ENCODE measurements at places on chromosomes 1 and 21.

GRCh38 chr1:53740621-53741105, 1.7 kb upstream of the GLIS1 start:
- no peak for DNase-seq

- DNase-seq = peak; percentile 19
These were observed 36.2 kb downstream of the IRF2BP2 start for GRCh38 chr1:234573711-234574299.

GRCh38 chr1:96427616-96428015, 294.0 kb upstream of the PTBP2 start:
- no peak for DNase-seq

GRCh38 chr1:96362623-96363022, 359.0 kb upstream of the PTBP2 start:
- DNase-seq = peak; percentile 93

DNA sequence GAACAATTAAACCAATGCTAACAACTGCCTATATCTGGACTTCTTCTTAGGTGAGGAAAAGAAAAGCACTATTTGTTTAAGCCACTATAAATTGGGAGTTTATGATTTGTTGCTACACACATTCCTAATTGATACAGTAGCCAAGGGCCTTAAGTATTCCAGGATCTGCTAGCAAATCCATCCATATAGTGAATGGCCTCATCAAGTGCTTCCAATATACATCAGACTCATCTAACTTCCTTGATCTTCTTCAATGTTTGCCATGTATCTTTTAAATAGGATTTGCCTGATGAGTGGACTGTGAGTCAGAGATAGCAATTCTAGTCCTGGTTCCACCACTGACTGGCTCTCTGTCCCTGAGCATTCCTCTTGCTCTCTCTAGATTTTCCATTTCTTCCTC, 430.2 kb downstream of the OMA1 start:
- DNase-seq = no peak

GRCh38 chr1:151399324-151400171, at the start of gene PSMB4:
TSS of gene PSMB4 (plus strand) at chr1:151399573. CDS start at chr1:151399588, 15 bp downstream.
- peak; percentile 95 for DNase-seq

- peak; percentile 71 for DNase-seq
These were observed 514 bp downstream of the S1PR1 start for GRCh38 chr1:101237229-101237837.

DNA sequence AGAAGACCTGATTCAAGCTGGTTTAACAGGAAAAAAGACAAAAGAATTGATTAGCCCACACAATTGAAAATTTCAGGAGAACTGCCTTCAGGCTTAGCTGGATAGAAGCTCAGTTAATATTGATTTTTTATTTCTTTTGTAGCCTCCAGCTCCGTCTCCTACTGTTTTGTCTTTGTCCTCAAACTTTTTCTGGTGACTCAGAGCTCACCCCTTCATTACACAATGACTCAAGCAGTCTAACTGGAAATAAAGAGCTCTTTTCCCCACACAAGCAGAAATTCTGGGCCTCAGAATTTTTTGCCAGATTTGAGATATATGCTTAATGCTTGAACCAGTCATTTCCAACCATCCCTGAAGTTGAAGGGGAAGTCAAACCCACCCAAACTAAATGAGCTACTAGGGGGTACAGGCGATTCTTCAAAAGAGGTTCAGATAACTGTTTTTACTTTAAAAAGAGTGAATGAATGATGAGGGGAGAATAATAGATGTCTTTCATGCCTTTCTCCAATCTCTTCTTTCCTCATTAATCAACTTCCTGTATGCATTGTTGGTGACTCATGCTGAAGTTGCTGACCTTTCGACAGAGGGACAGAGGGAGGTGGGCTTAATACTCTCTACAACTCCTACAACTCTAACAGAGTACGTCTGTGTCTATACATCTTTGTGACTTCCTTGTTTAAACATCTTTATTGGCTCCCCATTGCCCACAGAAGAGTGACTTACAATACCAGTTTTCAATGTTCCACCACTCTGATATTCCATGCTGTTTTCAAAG, 6.2 kb upstream of the ACP6 start:
- DNase-seq = peak; percentile 21

DNA sequence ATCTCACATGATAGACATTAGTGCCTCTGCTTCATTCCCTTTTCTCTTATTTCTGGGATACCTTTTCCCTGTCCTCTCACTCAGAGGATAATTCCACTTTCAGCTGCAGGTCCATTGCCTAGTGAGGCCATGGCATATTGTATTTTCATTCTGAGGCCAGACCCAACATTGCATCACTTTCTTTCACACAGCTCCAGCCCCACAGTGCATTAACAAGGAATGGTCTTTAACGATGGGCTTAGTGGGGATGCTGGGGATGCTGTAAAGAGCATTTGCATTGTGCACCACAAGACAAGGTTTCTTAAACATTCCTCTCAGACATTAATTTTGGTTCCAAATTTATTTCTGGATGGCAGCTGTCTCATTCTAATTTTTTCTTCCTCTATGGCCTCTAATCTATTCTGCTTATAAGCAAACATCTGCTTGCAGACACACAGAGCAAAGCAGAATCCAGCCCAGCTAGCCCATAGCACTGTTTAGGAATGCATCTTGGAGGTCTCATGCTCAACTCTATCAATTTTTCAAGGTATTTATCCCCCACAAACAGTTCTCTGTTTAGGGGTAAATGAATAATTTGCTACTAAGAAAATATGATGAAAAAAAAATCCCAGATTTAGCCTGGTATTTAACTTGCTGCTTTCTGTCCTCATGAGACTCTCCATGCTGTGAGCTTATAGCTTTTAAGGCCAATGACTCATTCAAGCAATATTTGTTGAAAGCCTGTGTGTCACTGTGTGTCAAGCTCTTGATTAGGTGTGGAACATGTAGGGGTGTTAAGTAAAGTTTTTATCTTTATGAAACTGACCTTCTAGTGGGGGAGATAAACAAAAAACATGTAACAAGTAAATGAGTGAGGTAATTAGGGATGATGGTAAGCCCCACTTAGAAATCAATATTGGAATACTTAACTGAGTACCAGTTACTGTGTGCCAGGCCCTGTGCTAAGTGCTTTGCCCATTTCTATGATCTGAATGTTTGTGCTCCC, 44.5 kb upstream of the CCDC190 start:
- no peak for DNase-seq
